ENCODE measurements at places on chromosomes 2 and 18. TPM values are rescaled to one million over a fixed set of nuclear protein-coding genes. Genes with fewer than 3 reads are reported as not detected.

Gene TCF23
- total RNA-seq: not detected

Gene GPR39
- total RNA-seq: not detected

Gene MRPL33
- total RNA-seq: 57.4 TPM

Gene FAM210A
- 20.2 TPM for total RNA-seq

- peak overlapping the region; percentile 39 for H3K4me3 ChIP-seq
- H3K27ac ChIP-seq: peak overlapping the region; percentile 77
- H3K36me3 ChIP-seq: no peaks in the 10 kb centered on the region
- DNase-seq: peak; percentile 89
- H3K4me1 ChIP-seq: peaks cover 45% of the 10 kb centered on the region
These were observed 88.2 kb downstream of the PLB1 start for GRCh38 chr2:28583899-28584553.

DNA sequence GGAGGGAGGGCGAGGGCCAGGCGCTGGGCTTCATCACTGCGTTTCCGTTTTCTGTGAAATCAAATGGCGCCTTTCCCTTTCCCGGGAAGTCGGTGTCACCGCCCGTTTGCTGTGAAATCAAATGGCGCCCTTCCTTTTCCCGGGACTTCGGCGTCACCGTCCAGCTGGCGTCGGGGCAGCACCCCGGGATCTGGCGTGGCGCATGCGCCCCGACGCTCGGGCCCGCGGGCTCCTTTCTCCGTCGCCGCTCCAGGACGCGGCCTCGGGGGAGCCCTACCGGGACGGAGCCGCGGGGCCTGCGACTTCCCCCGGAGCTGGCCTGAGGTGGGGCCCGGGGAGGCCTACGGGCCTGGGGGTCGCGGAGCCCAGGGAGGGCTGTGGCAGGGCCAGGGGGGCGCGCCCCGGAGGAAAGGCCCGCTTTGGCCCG, at the start of gene FAM228A:
FAM228A (plus strand) TSS at position 203 of the 427 bp plus-strand sequence. CDS start 428 bp downstream, outside the sequence.
- DNase-seq: no peak
- H3K4me3 ChIP-seq: no peak within 1 kb of the TSS
- H3K27ac ChIP-seq: no peak within 1 kb of the TSS
- peaks cover 5% of the 10 kb centered on the region for H3K27me3 ChIP-seq
- H3K4me1 ChIP-seq: peaks cover 5% of the 10 kb centered on the region
- H3K36me3 ChIP-seq: no peaks in the 10 kb centered on the region

- H3K27me3 ChIP-seq: peaks cover 3% of the 10 kb centered on the region
- no peaks in the 10 kb centered on the region for H3K36me3 ChIP-seq
- no peak overlapping the region for H3K27ac ChIP-seq
- no peaks in the 10 kb centered on the region for H3K4me1 ChIP-seq
These were observed 173.7 kb downstream of the TTC32 start for GRCh38 chr2:19728125-19728524.

DNA sequence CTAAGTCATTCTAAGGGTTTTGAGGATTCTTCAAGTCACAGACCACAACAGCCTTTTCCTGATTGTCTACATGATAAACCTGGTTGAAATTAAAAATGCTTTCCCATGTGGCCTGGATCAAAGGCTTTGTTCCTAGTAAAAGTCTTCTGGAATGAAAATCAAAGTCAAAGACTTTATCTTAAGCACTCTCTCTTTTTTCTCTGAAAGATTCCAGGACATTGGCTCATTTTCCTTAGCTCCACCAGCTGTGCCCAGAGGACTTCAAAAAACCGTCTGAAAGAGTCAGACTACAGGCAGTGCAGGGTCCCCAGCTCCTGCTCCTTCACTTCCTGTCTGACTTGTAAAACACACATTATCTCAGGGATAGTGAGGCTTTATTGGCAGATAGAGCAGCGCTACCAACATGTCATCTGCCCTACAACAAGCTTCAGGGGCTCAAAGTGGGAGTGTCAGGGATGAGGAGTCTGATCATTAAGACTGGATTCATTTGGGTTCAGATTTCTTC, 148.2 kb downstream of the ESCO1 start:
- H3K4me1 ChIP-seq: no peaks in the 10 kb centered on the region
- H3K4me3 ChIP-seq: no peak overlapping the region
- H3K27me3 ChIP-seq: peaks cover 14% of the 10 kb centered on the region
- DNase-seq: no peak
- H3K27ac ChIP-seq: no peak overlapping the region

GRCh38 chr2:108877506-108877905, 90.9 kb downstream of the CCDC138 start:
- no peak overlapping the region for H3K27ac ChIP-seq
- H3K27me3 ChIP-seq: no peaks in the 10 kb centered on the region
- H3K36me3 ChIP-seq: peaks cover 12% of the 10 kb centered on the region
- no peaks in the 10 kb centered on the region for H3K4me1 ChIP-seq

DNA sequence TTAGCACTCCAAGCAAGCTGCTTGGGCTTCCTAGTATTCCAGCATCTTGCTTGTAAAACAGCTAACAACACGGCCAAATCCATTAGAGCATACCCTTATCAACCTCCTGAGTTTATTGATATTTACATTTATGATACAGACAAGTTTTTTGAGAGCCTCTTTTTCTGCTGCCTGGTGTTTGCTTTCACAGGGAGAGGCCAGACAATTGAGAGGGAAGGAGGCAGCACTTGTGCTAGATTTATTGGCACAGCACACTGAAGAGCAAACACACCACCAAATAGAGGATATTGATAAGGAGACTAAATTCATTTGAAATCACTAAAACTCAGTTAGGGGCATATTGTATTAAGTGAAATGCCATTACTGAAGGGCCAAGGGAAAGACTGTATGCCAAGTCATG, 1142.3 kb upstream of the FANCL start:
- no peak for DNase-seq
- H3K27me3 ChIP-seq: no peaks in the 10 kb centered on the region
- no peaks in the 10 kb centered on the region for H3K4me1 ChIP-seq
- no peaks in the 10 kb centered on the region for H3K36me3 ChIP-seq
- no peak overlapping the region for H3K4me3 ChIP-seq
- no peak overlapping the region for H3K27ac ChIP-seq

DNA sequence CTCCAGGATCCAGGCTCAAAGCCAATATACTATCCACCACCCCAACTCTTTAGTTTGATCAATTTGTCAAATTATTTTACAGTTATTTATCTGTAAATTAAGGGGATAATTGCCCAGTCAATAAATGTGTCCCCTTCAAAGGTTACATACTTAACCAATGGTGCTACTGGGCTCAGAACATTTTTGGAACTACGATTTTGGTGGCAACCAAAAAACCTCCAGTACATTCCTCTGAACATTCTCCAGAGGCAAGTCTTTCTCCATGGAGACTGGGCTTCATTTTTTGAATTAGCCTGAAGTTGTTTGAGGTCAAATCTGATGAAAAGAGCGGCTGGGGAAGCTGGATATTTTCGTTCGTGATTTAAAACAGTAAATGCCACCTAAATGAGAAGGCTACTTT, 1.7 kb upstream of the CLUL1 start:
- H3K36me3 ChIP-seq: no peaks in the 10 kb centered on the region
- no peak for DNase-seq
- peaks cover 13% of the 10 kb centered on the region for H3K27me3 ChIP-seq

DNA sequence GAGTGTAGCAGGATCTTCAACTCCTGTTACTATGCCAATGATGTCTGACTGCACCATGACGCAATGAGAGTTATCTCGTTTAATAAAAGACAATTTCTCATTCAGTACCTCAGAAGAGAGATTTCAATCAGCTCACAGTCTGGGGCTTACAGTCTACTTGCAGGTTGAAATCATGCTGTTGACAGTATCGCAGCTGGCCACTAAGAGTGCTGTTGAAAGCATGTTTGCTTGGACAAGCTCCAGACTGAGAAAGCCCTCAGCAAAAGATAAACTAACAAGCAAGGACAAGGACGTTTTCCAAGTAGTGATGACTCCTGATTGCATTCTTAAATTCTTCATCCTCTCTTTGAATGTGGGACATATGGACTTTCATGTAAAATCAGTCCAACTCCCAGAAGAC, 145.2 kb upstream of the SYT4 start:
- no peak for DNase-seq
- no peaks in the 10 kb centered on the region for H3K36me3 ChIP-seq
- H3K4me1 ChIP-seq: no peaks in the 10 kb centered on the region

DNA sequence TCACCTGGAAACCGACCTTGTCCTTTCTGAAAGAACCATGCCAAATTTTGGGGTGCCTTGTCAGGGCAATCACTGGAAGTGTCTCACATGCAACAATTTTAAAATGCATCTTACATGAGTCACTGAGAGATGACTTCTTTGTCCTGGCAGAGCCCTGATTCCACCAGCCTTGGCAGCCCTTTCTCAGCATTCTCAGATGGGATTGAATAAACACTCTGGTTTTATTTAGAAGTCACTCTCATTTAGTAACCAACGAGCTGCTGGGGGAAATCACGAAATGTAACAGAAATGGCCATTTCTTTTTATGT, 3.8 kb upstream of the ATP8B1 start:
- DNase-seq: no peak
- H3K27me3 ChIP-seq: peaks cover 40% of the 10 kb centered on the region
- no peak overlapping the region for H3K27ac ChIP-seq
- peaks cover 8% of the 10 kb centered on the region for H3K4me1 ChIP-seq
- H3K36me3 ChIP-seq: peaks cover under 1% of the 10 kb centered on the region

GRCh38 chr18:77151033-77151771, 18.6 kb upstream of the MBP start:
- no peak overlapping the region for H3K4me3 ChIP-seq
- peaks cover 40% of the 10 kb centered on the region for H3K4me1 ChIP-seq
- DNase-seq: no peak
- H3K27me3 ChIP-seq: no peaks in the 10 kb centered on the region
- no peak overlapping the region for H3K27ac ChIP-seq

- H3K4me1 ChIP-seq: peaks cover 6% of the 10 kb centered on the region
- H3K4me3 ChIP-seq: no peak overlapping the region
- DNase-seq: no peak
- H3K27me3 ChIP-seq: peaks cover 21% of the 10 kb centered on the region
These were observed 270.6 kb downstream of the SS18 start for GRCh38 chr18:25819746-25820363.

All from activated naive CD4-positive, alpha-beta T cell treated with anti-CD3 and anti-CD28 coated beads for 36 hours (primary cell).